ENCODE measurements at places on chromosomes 12 and 14.
A peak's percentile ranks its signal among the peaks of the same experiment; 100 is the strongest.

DNA sequence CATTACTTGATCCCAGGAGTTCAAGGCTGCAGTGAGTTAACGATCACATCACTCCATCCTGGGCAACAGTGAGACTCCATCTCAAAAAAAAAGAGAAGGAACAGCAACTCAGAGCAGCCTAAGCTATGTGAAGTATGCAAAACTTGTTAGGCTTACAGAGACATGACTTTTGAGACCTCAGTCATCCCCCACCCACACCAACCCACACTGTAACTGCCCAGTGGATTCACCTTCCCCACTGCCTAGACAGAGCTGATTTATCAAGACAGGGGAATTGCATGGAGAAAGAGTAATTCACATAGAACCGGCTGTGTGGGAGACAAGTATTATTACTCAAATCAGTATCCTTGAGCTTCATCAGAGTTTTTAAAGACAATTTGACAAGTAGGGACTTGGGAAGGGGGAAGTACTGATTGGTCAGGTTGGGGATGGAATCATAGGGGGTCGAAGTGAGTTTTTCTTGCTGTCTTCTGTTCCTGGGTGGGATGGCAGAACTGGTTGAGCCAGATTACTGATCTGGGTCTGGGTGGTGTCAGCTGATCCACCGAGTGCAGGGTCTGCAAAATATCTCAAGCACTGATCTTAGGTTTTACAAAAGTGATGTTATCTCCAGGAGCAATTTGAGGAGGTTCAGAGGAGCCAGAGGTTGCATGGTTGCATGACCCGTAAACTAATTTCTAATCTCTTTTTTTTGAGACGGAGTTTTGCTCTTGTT is 6.2 kb upstream of the WDR89 start:
- no peak overlapping the region for H3K4me3 ChIP-seq

GRCh38 chr14:103563226-103563620 is 463 bp downstream of the COA8 start:
- H3K36me3 ChIP-seq = no peaks in the 10 kb centered on the region
- no peaks in the 10 kb centered on the region for H3K27me3 ChIP-seq
- H3K27ac ChIP-seq = peak overlapping the region; percentile 92
- DNase-seq = no peak
- H3K4me3 ChIP-seq = peak overlapping the region; percentile 94

DNA sequence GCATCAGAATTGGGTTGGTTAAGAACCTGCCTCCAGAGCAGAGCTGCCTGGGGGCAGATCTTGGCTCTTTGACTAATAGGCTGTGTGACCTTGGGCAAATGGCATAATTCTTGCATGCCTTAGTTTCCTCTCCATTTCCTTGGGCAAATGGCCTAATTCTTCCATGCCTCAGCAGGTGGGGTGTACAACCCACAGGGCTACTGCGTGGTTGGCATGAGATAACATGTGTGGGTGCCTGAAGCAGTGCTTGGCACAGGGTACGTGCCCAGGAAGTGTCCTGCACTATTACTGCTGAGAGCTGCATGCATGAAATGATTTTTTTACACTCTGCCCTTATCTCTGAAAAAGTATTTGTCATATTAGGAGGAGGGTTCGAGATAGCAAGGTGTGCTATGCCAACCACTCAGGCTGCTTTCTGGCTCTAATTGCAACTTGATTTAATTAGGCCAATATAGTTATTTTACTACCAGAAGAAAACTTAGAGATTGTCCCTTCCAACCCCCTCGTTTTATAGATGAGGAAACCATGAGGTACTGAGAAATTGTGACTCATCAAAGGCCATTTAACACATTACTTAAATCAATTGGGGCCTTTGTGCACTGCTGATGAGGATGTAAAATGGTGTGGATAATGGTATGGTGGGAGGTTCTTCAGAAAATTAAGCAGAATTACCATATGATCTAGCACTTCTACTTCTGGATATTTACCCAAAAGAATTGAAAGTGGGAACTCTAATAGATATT is 161.6 kb upstream of the HIF1A start:
- H3K27me3 ChIP-seq = no peaks in the 10 kb centered on the region
- H3K36me3 ChIP-seq = no peaks in the 10 kb centered on the region
- no peaks in the 10 kb centered on the region for H3K4me1 ChIP-seq

DNA sequence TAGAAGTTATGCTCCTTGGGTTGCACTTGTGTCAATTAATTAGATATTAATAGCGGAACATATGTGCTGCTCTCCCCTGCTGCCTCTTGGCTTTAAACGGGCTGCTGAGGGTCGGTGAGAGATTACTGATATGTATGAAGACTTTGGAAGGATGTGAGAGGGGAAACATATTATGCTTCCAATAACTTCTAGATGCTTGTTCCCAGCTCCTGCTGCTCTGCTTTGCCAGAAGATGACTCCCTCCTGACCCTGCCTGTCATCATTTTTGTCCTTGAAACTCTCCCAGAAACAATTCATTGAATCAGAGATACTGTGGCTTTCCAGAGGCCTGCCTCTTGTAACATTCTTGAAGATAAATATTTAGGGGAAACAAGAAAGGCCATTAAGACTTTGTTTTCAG is 300.1 kb upstream of the STXBP6 start:
- DNase-seq = no peak
- no peaks in the 10 kb centered on the region for H3K36me3 ChIP-seq
- H3K27ac ChIP-seq = no peak overlapping the region
- no peaks in the 10 kb centered on the region for H3K4me1 ChIP-seq
- H3K4me3 ChIP-seq = no peak overlapping the region
- no peaks in the 10 kb centered on the region for H3K27me3 ChIP-seq

GRCh38 chr12:81944886-81945285 is 185.7 kb upstream of the PPFIA2 start:
- no peak for DNase-seq
- H3K27ac ChIP-seq = no peak overlapping the region
- H3K4me1 ChIP-seq = no peaks in the 10 kb centered on the region

DNA sequence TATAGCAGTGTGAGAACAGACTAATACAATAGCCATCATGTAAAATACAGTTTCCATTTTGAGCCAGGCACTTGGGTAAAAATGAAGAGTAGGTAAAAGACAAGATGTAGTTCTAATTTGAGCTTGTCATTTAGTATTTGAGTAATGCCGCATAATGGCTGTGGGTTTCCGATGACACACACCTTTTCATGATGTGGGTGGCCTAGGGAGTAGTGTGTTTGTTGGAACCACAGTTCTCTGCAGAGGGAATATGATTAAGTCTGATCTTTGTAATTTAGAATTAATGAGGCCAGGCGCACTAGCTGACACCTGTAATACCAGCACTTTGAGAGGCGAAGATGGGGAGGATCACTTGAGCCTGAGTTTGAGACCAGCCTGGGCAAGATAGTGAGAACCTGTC is 61.8 kb downstream of the RCOR1 start:
- H3K27ac ChIP-seq = no peak overlapping the region
- DNase-seq = no peak
- H3K27me3 ChIP-seq = no peaks in the 10 kb centered on the region
- no peaks in the 10 kb centered on the region for H3K36me3 ChIP-seq
- H3K4me1 ChIP-seq = peaks cover 3% of the 10 kb centered on the region

DNA sequence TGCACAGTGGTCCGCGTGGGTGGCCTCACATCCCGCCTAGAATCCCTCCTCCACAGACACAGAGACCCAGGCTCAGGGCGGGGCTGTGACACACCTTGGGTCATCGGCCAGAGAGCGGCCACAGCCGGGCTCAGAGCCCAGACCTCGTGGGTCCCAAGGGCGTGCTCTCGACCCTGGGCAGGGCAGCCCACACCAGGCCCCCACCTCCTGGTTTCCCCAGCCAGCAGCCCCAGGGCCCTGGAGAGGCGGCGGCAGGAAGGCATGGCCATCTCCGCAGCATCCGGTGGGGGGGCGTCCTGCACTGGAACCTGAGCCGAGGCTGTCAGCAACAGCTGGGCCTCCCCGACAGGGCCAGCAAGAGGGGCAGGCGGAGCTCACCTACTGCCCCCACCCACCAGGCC is 15.2 kb downstream of the JAG2 start:
- no peaks in the 10 kb centered on the region for H3K36me3 ChIP-seq

GRCh38 chr12:105444653-105445102 is 114.2 kb downstream of the C12orf75 start:
- H3K27ac ChIP-seq = no peak overlapping the region
- H3K36me3 ChIP-seq = no peaks in the 10 kb centered on the region
- peaks cover 8% of the 10 kb centered on the region for H3K27me3 ChIP-seq
- no peak overlapping the region for H3K4me3 ChIP-seq

Data from B cell (primary cell).